ENCODE measurements at places on chromosomes 5 and 9.

DNA sequence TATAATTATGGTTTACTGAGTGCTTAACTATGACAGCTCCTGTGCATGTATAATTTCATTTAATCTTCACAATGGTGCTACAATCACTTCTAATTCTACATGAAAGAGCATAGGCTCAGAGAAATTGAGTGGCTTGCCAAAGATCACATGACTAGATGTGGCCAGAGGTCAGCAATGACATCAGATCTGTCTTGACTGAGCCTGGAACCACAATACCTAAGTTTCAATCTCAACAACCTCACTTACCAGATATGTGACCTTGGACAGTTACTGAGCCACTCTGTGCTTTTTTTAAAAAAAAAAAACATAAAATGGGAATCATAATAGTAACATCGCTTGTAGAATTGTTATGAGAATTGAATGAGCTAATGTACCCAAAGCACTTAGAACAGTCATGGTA, 130.7 kb downstream of the TRIM32 start:
- DNase-seq: no peak

GRCh38 chr5:81513982-81514381, 120.0 kb upstream of the ACOT12 start:
- no peak for DNase-seq

GRCh38 chr5:159156426-159157238, 52.7 kb downstream of the RNF145 start:
- DNase-seq: peak; percentile 59

DNA sequence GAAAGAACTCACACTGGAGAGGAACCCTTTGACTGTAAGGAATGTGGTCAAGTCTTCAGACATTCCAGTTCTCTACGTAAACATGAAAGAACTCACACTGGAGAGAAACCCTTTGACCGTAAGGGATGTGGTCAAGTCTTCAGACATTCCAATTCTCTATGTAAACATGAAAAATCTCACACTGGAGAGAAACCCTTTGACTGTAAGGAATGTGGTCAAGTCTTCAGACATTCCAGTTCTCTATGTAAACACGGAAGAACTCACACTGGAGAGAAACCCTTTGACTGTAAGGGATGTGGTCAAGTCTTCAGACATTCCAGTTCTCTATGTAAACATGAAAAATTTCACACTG, 32.6 kb downstream of the MAPK9 start:
- no peak for DNase-seq

- no peak for DNase-seq
Measured at GRCh38 chr5:145944328-145944727, 8.0 kb downstream of the SH3RF2 start.

GRCh38 chr5:111252799-111253545, 28.8 kb downstream of the CAMK4 start:
- no peak for DNase-seq

DNA sequence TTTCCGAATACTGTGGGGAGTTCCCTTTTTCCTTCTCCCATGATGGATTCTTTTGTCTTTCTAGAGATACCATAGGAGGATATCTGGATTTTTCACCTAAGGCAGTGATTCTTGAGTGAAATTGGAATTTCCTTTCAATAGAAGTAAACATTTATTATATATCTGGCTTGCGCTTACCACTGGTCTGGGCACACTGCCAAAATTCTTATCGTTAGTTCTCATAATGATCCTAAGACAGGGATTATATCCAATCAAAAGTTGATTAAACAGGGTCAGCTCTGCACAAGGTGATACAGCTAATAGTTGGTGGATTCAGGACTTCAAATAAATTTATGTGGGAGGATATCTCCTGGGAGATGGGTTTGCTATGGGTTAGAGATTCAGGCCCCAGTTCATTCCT, 9.6 kb downstream of the TLE4 start:
- no peak for DNase-seq

- DNase-seq: no peak
Measured at GRCh38 chr9:73951147-73951546, 546.0 kb upstream of the RORB start.

DNA sequence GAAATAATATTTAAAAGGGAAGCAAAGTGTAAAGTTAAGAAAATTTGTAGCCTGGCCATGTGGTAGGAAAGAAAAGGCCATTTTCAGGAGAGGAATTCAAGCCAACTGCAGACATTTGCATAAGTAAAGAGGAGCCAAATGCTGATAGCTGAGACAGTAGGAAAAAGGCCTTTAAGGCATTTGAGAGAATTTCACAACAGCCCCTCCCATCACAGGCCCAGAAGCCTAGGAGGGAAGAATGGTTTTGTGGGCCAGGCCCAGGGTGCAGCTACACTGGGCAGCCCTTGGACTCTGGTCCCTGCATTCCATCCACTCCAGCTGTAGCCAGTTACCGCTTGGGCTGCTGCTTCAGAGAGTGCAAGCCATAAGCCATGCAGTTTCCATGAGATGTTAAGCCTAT, 1556.8 kb downstream of the EFNA5 start:
- no peak for DNase-seq

DNA sequence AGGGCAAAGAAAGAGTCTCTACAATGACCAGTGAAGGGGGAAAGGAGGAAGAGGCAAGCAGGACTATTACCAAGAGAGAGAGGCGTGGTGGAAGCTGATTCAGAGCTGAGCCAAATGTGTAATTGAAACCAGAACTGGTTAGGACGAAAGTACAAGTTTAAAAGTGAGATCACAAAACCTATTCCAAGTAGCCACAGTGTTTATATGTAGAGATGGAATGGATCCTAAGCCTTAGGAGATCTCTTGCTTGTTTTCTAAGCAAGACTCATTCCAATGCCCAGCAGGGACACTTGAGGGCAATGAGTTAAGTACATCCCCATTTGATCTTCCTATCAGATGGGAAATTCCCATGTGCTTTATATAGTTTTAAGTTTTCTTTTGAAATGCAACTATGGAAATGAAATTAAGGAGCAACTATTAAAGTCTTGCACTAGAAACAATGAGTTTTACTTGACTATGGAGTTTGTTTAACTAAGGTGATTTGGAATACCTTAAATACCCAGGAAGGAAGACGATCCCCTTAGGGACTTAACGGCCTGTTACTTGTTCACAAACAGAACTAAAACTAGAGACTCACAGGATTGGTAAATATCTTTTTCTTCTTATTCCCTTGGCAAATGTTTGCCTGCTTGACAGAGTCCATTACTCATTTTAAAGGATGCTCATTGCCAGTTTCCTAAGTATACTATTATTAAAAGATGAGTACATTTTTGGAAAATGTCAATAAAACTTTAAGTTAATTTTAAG, 51.1 kb upstream of the SNX2 start:
- DNase-seq: no peak
